Spinal cord (tissue), 10 donors: ENCODE measurements at places on chromosomes 12 and 14.

- no peak for DNase-seq
Observed at GRCh38 chr12:127728285-127728684, 538.7 kb upstream of the TMEM132C start.

- DNase-seq = no peak
Observed at GRCh38 chr12:76944892-76945291, 66.1 kb upstream of the CSRP2 start.

DNA sequence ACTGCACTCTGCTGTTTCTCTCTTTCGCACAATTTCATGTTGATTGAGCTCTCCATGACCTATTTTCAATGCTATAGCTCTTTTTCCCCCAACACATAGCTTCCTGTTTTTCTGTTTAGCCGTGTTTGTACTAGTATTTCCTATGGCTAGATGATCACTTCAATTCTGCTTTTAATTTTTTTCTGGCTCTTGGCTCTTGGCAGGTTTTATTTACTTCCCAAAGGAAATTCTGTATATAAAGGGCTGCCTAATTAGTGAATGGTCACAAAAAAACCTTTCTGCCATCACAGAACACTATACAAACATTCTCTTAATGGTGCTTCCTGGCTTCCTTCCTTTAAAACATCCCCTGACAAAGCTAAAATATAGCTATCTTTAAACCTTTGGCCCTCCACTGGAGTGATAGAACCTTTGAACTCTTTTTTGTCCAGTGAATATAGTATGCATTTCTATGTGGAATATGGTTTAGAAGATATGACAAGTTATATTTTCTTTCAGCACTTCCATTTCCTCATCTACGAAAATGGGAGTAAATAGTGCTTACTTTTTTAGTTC, 88.2 kb downstream of the RASSF9 start:
- peak; percentile 4 for DNase-seq

- DNase-seq = no peak
Observed at GRCh38 chr14:101467181-101467926, 93.9 kb upstream of the DIO3 start.

DNA sequence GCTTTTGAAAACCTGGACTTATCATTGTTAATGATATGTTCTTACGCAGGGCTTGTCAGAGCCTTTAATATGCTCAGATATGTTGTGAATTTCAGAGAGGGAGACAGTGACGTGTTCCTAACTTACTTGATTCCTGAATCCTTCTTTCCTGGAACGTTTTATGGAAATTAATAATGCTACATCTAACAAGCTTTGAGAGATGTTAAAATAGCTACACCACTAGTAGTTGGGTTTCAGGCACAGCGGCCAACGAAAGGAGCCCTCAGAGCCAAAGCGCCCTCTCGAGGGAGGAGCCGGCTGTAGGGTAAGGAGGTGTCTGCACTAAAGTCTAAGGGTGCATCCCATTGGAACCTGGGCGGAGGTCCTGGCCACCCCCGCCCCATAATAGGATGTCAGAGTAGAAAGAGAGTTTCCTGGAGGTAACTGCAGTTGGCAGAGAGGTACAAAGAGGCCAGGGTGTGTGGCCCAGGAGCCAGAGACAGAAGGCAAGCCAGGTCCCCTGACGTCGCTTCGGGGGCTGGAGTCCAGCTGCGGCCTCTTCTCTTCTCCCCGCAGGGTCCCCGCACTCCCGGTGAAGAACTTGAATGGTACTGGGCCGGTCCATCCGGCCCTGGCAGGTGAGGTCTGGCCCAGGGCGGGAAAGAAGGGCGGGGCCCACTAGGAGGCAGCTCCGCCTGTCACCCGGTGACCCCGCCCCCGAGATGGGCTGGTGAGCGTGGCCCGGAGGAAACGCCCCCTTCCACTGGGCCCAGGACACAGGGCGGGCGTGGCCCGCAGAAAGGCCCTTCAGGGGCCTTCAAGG, 36.3 kb downstream of the DTX1 start:
- DNase-seq = no peak

DNA sequence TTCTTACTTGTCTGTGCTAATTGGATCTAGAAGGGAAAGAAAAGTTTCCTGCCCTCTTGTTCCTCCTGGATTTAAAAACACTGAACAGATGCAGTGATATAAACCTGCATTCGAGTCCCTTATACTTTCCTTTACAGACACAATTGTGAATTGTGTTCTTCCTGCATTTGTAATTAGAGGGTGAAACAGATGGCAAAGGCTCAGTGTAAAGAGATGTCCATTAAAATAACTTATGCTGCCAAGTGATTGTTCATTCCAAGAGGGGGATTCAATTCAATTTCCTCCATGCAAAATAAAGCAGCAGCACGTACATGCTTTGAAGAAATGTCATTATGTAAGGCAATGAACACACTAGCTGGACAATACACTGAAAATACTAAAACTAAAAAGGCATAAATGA, 248.3 kb upstream of the LRIG3 start:
- peak; percentile 33 for DNase-seq

- DNase-seq = no peak
Observed at GRCh38 chr14:76937181-76938091, 91.1 kb downstream of the IRF2BPL start.

- DNase-seq = no peak
Observed at GRCh38 chr14:39722547-39723273, 290.5 kb upstream of the FBXO33 start.

DNA sequence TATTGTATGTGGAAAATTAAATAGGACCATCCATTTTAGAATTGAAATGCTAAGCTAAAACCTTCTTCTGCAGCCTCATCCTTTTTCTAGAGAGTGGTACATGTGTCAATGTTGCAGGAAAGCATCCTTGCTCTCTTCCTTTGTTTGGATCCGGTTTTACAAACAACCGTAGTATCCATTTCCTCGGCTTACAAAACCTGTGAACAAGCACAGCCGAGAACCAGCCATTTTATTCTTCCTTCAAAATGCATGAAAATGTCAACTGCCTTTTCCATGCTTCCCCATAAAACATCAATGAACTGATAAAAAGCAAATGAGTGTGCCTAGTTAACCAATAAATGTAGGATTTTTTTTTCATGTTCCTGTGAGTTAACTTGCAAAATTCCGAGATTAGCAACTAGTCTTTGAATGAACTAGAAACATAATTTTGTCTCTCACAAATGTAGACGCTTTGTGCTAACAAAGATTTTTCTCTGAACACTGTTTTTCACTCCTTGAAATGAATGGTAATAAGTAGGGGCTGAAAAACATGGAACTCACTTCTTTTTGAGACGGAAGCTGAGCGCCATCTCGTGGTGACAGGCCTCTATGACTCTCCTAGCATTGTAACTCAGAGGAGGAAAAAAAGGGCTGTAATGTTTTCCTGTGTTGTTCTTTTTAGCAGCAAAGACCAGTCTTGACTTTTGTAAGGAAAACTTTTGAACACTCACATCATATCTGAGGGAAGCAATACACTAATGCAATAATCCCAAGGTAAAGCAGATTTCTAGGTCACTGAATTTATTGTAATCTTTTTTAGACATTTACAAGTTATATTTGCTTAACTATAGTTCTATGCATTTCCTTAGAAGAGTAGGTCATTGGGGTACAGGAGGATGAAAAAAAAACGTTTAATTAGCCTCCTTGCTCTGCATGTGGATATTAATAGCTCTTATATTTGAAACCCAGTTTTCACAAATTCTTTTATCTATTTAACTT, 157.4 kb upstream of the FOXG1 start:
- DNase-seq = peak; percentile 87

GRCh38 chr12:122100568-122100967, 22.0 kb downstream of the MLXIP start:
- DNase-seq = no peak

DNA sequence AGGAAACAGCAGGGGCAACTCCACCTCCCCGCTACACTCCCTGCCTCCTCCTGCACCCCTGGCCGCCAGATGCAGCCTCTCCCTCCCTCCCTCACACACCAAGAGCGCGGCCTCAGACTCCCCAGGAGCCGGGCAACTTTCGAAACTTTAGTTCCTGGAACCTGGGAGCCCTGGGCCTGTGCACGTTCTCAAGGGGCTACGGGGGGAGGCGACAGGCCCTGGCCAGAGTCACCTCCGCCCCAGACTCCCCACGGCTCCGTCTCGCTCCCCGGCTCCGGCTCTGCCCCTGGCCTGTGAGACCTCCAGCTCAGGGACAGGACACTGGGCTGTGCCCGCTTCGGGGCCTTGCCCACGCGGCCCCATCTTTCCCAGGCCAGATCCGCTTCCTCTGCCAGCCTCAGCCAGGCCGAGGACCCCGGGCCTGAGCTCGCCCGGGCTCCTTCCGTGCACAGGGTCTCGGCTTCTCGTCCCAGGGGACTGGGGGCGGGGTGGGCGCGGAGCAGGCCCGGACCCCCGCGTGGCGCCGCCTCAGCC, 5.5 kb downstream of the AMN start:
- DNase-seq = no peak

DNA sequence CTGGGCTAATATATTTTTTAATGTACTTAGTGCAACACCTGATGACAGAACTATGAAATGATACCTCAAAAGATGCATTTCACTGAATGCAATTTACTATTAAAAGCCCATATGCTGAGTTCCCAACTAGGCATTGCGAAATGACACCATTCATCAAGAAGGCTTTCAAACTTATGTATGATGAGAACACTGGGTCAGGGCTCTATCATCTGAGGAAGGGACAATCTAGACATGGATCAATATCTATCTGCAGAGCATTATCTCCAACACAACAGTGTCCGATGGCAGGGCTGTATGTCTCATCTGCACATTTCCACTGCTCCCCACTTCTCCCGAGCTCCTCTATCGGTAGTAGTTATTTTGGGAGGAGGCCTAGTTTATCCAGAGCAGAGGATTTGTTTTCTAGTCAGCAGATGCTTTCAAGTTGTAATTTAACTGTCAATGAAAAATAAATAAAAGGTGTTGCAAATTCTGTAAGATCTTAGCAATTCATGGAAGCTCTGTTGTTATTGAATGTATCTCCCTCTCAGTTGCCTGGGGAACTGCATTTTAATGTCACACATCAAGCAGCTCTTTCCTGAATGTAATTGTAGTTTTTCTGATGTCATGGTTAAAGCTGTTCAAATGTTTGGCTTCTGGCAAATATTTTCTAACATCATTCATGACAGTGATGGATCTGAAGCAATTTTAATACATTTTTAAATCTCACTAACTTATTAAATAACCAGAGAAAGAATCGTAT, 7.4 kb upstream of the GCH1 start:
- no peak for DNase-seq

- DNase-seq = no peak
Observed at GRCh38 chr14:71753976-71754375, 178.3 kb upstream of the RGS6 start.

- peak; percentile 95 for DNase-seq
Observed at GRCh38 chr14:20609215-20610001, 18.2 kb upstream of the RNASE12 start.

GRCh38 chr12:50637870-50638481, 125.9 kb upstream of the ATF1 start:
- DNase-seq = no peak

DNA sequence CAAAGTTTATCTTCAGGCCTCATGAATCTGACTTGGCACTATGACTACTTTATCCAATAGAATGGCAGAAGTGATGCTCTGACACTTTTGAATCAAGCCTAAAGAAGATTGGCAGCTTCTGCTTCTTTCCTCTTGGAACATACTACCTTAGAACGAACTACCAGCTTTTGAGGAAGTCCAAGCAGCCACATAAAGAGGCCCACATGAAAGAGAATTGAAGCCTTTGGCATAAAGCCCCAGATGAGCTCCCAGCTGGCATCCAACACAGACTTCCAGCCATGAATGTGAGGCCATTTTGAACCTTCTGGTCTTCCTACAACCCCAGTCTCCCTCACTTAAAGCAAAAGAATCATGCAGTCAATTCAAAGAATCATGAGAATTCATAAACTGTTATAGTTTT, 65.8 kb downstream of the EEA1 start:
- no peak for DNase-seq

DNA sequence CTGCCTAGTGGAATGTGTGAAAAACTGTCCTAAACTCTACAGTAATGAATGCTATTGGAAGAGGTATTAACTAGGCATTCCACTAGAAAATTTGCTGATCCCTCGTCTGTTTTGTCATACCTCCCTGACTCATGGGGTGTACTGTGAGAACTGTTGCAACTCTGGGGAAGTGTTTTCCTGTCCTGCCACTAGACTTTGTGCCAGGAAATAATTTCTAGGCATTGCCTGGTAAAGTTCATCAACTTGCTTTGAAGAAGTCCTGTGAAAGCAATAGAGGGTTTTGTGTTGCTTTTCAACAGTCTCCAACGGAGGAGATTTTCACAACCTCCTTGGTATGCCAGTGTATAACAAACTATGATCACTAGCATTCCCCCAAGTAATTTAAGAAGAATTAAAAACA, 139.9 kb downstream of the AKAP6 start:
- no peak for DNase-seq

GRCh38 chr12:120581998-120582397, 796 bp upstream of the POP5 start:
- no peak for DNase-seq

DNA sequence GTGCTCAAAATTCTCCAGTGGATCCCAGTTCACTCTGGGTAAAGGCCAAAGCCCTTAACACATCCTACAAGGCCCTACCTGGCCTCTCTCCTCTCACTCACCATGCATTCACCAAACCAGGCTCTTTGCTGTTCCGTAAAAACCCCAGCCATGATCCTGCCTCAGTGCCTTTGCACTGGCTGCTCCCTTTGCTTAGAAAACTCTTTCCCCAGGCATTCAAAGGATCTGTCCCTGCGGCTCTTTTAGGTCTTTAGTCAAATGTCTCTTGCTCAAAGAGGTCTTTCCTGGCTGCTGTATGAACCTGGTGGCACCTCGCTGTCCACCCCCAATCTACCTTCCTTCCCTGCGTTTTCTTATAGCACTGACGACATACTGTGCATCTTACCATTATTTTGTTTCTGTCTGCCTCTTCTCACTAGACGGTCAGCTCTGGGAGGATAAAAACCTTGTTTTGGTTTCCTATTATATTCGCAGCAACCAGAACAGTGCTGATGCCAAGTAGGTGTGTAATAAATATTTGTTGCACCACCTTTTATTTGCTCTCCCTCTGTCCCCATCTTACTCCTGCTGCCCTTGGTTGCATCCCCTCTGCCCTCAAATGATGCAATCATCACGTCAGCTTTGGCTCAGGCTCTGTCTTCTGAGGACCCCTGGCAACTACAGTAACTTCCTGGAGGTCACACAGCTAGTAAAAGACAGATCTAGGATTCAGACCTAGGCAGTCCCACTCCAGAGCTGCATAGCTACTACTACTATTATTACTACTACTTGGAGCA, 23.8 kb upstream of the DICER1 start:
- DNase-seq = no peak
